ENCODE measurements at places on chromosomes 11 and 22.

DNA sequence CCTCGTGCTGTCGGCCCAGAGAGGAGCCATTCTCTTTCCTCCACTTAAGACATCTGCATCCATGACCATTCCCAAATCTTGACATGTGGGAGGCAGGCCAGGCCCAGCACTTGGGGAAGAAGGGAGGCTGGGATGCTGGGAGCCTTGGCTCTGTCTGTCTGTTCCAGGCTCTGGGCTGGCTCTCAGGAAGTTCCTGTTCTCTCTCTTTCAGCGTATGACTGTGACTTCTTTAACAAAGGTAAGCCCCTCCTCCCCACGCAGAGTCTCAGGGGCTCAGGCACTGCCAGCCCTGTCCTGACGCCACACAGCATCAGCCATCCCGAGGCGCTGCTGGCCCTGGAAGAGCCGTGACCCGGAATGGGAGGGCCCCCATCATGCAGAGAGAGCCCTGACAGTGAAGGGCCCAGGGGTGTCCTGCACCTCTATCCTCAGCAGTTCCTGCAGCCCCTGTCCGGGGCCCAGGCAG is 52.4 kb downstream of the OTOG start:
- peak; percentile 28 for DNase-seq

DNA sequence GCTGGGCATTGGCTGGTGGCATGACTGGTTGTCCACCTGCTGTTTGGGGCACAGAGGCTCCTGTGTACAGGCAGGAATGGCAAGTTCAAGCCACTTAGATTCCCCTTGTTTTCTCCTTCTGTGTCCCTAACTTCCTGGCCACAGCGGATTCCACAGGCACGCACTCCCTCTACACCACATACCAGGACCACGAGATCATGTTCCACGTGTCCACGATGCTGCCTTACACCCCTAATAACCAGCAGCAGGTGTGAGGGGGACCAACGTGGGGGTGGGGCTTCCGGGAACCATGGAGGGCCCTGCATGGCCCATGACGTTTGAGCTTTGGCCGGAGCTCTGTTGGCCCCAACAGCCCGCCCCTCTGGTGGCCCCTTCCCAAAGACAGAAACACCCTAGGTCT is 7.8 kb downstream of the SIPA1 start:
- peak; percentile 46 for DNase-seq

GRCh38 chr11:617199-617911 is 1.6 kb upstream of the IRF7 start:
- no peak for DNase-seq

GRCh38 chr11:124294687-124295086 is 19.1 kb downstream of the OR8D1 start:
- no peak for DNase-seq

DNA sequence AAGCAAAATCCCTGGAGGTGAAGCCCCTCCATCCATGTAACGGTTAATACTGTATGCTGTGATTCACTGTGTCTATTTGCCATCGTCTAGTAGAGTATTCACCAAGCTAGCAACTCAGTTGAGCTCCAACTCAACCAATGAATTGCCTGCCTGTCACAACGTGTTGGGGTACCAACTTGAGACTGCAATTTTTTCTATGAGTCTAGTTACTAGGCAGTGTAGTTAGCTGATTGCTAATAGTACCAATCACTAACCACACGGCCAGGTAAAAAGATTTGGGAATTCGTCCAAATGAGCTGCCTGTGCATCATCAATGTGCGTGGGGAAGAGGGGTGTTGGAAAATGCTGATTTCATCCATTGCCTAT is 1.0 kb upstream of the BTG4 start:
- DNase-seq: no peak

DNA sequence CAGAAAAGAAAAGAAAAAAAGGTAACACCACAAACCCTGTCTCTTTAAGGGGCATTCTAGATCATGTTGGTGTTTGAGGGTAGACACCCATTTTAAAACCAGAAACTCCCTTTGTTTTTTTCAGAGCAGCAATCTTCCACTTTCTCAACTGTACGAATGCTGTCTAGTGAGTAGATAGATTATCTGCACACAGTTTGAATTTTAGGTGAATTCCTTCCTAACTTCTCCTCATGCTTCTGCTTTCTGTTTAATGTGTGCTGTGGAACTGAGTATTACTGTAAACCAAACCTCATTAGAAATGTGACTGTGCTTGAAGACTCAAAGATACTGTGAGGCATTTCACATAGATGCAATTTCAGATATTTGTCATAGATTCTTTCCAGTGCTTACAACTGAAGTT is 102.4 kb downstream of the PRMT3 start:
- no peak for DNase-seq

- no peak for DNase-seq
Observed at GRCh38 chr11:15685306-15685705, 570.6 kb downstream of the INSC start.

DNA sequence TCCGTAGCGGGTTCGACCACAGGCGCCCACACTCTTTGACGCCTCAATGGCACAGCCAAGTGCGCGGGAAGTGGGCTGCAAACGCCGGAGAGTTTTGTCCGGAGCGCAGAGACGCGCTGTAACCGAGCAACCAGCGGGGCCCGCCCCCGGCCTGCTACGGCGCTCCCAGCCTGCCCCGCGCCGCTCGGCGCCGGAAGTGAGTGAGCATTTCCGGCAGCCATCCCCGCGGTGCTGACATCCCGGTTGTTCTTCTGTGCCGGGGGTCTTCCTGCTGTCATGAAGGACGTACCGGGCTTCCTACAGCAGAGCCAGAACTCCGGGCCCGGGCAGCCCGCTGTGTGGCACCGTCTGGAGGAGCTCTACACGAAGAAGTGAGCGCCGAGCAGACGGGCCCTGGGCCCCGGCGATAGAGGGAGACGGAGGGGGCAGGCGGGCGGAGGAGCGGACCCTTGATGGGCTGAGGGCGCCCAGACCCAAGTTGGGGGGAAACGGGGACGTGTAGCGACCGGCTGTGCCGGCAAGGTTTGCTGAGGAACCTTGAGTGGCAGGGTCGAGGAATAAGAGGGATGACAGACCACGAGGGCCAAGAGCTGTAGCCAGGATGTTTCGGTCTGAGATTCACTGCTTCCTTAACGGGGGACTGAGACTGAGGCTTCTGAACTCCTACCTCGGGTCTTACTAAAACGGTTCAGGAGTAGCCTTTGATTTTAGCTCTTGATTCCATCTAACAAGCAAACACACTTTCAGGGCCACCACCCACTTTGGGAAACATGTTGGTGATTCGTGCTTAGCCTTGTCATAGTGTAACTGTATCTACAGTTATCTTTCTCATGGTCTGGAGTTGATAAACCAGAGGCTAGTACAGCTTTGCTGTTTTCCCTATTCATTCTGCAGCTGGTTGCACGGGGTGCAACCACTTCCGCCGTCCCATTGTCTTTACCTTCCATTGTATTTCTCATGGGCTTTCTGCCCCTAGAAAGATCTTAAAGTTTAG is at the start of gene PSMD13:
Gene PSMD13, plus strand, starts transcription at position 203 of the 994 bp plus-strand sequence. Its CDS starts 74 bp downstream, at position 277.
- DNase-seq: no peak

DNA sequence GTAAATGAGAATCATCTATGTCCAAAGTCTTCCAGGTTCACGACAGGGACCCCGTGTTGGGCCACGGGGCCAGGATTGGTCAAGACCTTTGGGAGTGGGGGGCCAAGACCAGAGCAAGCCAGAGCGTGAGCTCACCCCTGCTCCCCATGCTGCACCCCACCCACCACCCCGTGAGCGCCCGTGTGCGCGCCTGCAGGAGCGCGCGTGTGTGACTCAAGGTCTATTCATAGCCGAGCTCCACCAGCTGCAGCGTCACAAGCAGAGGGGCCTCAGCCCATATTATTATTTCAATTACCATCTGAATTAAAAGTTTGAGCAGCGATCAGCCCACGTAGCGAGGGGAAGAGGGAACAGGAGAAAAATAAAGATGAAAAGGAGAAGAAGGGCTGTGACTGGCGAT is 5.2 kb downstream of the KCNJ4 start:
- no peak for DNase-seq

GRCh38 chr22:44159811-44160210 is 20.9 kb upstream of the PARVG start:
- no peak for DNase-seq

DNA sequence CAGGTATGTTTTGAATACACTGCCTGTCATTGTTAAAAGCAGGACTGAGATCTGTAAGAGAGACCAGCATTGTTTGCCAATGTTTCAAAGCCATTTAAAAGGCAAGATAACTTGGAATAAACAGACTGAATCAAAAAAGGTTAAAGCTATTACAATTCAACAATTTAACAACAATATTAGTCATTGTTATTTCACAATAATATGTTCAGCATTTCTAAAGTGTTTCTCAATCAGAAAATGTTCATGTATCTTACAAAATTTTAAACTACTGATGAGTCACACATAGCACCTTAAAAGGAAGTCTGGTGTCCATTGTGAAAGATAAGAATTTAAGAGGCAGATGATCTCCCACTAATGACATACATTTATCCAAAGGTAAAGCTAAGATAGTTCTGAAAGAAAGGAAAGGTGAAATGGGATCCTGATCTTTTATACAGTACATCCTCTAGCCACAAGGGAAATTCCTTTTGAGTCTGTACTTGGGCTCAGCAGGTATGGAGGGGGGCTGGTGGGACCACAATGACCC is 79.7 kb downstream of the MAML2 start:
- no peak for DNase-seq

Measured in RWPE2 (cell line).